Uterus (tissue), 4 donors: ENCODE measurements at places on chromosomes 5 and 9. TPM values are rescaled to one million over a fixed set of nuclear protein-coding genes. Genes with fewer than 3 reads are reported as not detected.

The PCDHA9 gene
- 0.26 TPM for total RNA-seq

DNA sequence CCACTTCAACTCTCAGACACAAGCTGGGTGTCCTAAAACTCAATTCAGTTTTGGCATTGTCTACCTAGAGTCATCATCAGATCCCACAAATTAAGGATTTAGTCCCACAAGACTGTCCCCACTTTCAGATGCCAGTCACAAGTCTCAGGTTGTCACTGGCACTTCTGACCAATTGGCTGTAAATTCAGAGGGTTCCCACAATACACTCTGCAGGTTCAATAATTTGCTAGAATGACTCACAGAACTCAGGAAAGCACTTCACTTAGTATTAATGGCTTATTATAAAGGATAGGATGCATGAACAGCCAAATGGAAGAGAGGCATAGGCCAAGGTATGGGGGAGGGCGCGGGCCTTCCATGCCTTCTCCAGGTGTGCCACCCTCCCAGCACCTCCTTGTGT lies 209.1 kb downstream of the SREK1 start:
- no peak for DNase-seq

DNA sequence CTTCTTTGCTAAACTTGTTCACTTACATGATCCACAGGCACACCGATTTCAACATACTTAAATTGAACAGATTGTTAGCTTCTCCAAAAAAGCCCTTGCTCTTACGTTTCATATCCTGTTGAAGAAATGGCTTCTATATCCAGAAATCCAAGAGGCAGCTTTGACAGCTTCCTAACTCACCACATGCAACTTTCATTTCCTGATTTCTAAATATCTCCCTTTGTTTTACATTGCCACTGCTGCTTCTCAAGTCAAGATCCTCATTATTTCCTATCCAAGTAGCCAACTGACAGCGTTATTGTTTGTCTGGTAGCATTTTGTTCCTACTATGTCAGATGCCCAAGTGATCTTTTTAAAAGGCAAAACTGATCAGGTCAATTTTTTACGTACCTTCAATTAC lies 913.2 kb upstream of the TYRP1 start:
- DNase-seq = no peak

DNA sequence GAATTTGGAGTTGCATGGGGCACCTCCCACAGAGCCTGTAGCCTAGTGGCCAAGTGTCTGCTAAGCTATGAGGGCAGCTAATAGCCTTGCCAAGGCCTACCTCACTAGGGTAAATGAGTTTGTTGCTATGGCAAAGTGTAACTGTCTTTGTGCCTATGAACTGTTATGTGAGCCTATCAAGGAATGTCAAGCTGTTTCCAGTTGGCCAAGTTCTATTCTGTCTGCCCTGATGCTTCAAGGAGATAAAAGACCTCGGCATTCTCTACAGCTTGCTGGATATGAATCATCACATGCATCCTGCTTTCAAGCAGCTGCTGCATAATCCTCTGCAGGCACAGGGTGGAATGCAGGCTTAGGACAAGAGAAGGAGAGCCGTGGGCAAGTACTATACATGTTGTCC lies 69.8 kb upstream of the CCDC112 start:
- no peak for DNase-seq

- DNase-seq = no peak
Measured at GRCh38 chr9:35395076-35395705, 94.7 kb upstream of the RUSC2 start.

- DNase-seq = no peak
Measured at GRCh38 chr9:109171926-109172325, 4.9 kb upstream of the FRRS1L start.

GRCh38 chr9:137787786-137788505 lies 89.6 kb upstream of the CACNA1B start:
- no peak for DNase-seq

The PAIP1 gene
- 117 TPM for total RNA-seq

The NR6A1 gene
- under 0.01 TPM for total RNA-seq

- no peak for DNase-seq
Measured at GRCh38 chr5:74865256-74865803, 857 bp downstream of the FAM169A start.

DNA sequence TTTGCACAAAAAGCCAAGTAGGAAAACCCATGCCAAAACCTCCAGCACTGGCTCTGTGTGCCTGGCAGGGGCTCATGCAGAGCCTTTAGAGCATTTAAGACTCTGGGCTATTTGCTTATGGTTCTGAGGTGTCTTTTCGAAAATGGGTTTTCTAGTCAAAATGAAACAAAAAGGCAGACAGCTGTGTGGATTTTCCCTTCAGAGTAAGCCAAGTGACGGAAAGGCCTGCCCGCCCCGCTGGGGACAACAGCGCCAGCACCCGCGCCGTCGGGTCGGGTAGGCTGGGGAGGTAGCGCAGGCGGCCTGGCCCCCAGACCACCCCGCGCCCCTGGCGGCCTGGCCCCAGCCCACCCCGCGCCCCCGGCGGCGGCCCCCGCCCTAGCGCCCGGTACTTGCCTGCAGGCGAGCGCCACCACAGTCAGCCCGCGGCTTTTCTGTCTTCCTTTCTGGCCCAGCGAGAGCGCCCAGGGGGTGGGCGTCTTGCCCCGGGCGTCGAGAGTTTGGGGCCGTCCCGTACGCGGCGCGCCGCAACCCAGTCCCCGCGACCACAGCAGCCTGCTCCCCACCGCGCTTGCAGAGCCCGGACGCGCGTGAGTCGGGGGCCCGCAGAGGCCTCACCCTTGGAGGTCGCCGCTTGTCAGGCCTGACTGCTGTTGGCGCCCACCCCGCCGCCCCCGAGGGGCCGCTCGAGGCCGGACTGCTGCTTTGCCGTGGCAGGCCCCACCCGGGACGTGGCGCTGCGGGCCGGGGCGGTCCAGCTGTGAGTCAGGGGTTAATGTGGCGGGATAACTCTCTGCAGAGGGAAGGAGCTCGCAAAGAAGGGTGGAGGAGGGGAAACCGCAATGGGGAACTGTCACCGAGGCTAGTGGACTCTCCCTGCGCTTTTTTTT lies at the start of gene TICAM2:
Gene TICAM2 (minus strand): TSS at position 779 of the 890 bp plus-strand sequence. CDS start 21,223 bp downstream, outside the sequence.
- DNase-seq = peak; percentile 64

- peak; percentile 48 for DNase-seq
Measured at GRCh38 chr5:93580063-93580926, 724 bp downstream of the NR2F1-AS1 start.

GRCh38 chr9:370086-370485 lies 155.4 kb downstream of the DOCK8 start:
- no peak for DNase-seq

GRCh38 chr5:150227606-150228273 lies 37.9 kb downstream of the SLC6A7 start:
- no peak for DNase-seq

The IFNA2 gene
- not detected for total RNA-seq

The LRSAM1 gene
- total RNA-seq = 6.9 TPM

GRCh38 chr5:171850324-171850947 lies 64.8 kb downstream of the SMIM23 start:
- no peak for DNase-seq

The SAXO1 gene
- not detected for total RNA-seq

DNA sequence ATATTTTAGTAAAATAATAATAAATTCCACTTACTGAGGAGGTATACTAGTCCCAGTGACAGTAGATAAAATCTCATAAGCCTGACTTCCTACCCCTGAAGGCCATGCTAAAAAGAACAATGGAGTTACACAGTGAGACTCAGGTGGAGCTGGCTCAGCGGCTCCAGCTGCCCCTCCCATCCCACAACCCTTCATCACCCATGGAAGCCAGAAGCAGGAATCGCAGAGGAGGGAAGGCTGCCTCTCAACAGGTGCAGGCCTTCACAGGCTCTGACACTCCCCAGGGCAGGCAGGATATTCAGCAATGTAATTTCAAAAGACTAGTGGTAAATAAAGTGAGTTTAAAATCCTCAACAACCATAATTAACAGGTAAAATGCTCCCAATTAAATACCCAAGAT lies 67.5 kb downstream of the FANCC start:
- no peak for DNase-seq

DNA sequence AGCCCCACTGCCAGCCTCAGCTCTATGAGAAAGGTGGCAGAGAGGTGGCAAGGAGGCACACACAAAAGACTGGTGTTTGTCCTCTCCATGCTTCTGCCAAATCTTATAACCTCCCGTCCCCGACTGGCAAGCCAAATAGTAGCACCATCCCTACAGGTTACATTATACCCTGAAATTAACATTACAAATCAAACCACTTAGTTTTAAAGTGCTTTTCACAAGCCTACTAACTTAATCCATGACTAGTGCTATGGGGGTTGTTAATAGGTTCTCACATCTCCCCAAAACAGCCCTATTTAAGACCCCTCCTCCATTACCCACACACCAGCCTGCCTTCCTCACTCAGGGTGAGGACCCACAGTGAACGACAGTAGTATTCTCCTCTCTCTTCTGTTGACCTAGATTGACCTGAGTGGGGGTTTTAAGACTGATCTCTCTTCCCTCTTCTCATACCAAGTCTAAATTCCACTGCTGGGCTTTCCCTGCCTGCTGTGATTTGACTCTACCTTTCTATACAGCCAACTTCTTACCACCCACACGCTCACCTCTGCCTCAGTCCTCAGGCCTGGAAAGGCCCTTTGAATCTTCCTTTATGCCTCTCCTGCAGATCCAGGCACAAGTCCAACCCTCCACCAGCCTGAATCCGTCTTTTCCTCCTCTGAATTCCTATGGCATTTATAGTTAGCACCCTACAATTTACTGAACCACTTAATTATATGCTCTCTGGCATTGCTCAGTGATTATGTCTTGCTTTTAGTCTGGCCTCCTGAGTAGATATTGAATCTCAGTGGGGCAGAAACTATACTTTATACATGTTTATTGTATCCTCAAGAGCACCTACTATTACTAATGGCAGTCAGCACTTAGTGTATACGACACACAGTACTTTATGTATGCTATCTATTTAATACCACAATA lies 116.1 kb downstream of the TMEM174 start:
- DNase-seq = no peak

GRCh38 chr5:133287500-133287899 lies 235.7 kb downstream of the HSPA4 start:
- peak; percentile 25 for DNase-seq

- DNase-seq = no peak
Measured at GRCh38 chr5:178387856-178388190, 155.2 kb upstream of the PHYKPL start.

The PCDH12 gene
- total RNA-seq = 43.6 TPM

The PITX1 gene
- total RNA-seq = not detected

DNA sequence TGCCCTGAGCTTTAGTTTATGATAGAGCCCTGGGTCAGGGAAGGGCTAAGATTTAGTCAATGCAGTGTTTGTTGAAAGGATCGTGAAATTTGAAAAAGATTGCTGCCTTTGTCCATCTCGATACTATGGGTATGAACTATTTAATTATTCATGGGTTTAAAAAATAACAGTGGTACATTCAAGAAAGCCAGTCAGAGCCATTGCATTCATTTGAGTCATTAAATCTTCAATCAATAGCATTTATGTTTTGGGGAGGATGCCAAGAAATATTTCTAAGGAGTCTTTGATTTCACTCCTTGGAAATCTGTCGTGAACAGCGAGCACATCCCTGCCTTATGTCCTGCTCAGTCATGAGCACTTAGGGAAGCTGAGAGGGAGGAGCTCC lies 54.4 kb upstream of the LRRTM2 start:
- no peak for DNase-seq

DNA sequence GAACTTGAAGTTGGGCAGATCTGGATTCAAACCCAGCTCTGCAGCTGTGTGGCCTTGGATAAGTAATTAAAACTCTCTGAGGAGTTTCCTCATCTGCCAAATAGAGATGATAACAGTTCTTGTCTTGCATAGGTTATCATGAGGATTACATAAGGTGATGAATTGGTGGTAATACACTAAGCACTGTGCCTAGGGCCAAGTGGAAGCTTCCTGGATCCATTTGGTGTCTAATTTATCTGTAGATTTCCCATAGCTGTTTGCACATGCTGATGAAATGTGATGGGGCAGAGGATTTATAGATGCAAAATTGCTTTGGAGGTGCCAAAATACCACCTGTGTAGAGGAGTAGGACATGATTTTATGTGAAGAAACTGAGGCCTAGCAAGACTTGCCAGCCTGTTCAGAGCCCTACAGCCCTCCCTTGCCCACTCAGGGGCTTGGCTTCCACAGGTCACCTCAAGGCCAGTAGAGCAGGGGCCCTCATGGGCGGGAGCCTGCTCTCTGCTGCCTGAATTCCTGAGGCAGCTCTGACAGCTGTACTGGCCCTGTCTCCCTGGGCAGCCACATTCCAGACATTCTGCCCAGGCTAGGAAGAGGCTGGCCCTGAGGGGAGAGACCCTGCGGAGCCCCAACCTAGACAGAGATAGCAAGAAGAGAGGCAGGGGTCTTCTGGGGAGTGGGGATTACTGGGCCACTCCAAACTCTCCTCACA lies 5.9 kb upstream of the FAT2 start:
- no peak for DNase-seq

GRCh38 chr9:18579536-18579935 lies 105.6 kb downstream of the ADAMTSL1 start:
- no peak for DNase-seq

GRCh38 chr9:133690081-133690561 lies 48.0 kb downstream of the SARDH start:
- DNase-seq = no peak

The HTR4 gene
- total RNA-seq = 0.40 TPM

The PLAC8L1 gene
- total RNA-seq = not detected

GRCh38 chr5:157059891-157060290 lies 975 bp upstream of the HAVCR1 start:
- no peak for DNase-seq

The PIP5K1B gene
- total RNA-seq = 0.29 TPM

DNA sequence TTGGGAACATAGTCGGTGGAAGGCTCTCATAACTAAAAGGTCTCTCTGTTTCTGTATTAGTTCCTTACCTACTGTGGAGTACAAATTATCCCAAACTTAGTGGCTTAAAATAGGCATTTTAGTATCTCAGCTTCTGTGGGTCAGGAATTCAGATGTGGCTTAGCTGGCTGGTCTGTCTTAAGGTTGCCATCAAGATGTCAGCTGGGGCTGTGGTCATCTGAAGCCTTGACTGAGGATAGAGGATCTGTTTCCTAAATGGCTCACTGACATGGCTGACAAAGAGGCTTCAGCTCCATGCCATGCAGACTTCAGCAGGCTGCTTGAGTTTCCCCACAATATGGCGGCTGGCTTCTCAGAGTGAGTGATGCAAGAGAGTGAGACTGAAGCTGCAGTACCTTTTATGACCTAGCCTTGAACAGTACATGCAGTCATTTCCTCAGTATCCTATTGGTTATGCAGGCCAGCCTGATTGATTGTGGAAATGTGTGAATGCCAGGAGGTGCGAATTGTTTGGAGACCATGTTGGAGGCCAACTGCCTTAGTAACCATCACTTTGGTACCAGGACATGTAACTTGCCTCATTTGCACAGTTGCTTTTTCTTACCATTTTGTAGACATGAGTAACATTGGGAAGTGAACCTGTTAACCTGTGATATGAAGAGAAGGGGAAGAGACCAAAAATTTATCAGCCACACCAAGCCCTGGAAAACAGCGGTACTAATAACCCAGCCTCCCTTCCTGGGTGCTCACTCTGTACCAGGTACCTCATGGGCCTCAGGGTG lies 152.8 kb upstream of the IER5L start:
- DNase-seq = no peak

The AQP3 gene
- 5.8 TPM for total RNA-seq

The SPINK1 gene
- total RNA-seq = not detected
